ENCODE measurements at places on chromosomes 2 and 18. TPM values are rescaled to one million over a fixed set of nuclear protein-coding genes. Genes with fewer than 3 reads are reported as not detected.

VAMP5 gene
- total RNA-seq, result 9.7 TPM

CSRNP3 gene
- 2.2 TPM for total RNA-seq

AGPS gene
- total RNA-seq, result 46.9 TPM

IL37 gene
- not detected for total RNA-seq

GCFC2 gene
- 18.2 TPM for total RNA-seq

DPP4 gene
- total RNA-seq, result 30.1 TPM

ZSWIM2 gene
- not detected for total RNA-seq

SMAD7 gene
- 9.4 TPM for total RNA-seq

GAL3ST2 gene
- total RNA-seq, result 0.23 TPM

FEV gene
- total RNA-seq, result not detected
